ENCODE measurements at places on chromosomes 1 and 21.

DNA sequence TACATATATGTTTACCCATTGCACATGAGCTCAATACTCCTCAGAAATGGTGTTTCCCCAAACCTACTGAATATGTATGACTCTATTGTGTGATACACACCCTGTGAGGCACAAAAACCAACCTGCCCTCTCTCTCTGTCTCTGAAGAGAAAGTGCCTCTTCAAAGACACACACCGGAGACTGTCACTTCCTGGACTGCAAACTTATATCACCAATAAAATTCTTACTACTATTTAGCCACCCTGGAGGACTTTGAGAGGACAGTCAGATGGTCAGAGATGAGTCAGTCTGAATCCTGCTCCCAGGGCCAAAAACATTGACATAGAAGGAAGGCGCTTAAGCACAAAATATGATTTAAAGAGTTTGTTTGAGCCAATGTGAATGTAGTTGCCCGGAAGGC lies 110.4 kb downstream of the PPIAL4G start:
- DNase-seq, result peak; percentile 19

DNA sequence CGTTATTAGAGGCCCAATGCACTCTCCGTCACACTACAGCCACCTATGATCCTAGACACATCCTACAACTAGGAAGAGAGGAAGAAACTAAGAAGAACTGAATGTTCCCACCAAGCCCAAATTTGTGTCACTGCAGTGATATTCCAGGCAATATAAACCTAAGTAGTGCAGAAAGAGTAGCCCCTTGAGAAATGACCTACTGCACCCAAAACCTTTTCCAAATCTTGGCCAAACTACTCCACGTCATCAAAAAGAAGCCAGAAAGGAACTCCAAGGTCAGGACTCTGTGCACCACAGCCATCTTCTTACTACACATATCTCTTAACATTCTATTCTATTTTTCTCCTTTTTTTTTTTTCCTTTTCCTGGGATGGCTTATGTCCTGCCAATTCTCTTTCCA lies 60.2 kb downstream of the ADAMTS1 start:
- DNase-seq, result no peak

DNA sequence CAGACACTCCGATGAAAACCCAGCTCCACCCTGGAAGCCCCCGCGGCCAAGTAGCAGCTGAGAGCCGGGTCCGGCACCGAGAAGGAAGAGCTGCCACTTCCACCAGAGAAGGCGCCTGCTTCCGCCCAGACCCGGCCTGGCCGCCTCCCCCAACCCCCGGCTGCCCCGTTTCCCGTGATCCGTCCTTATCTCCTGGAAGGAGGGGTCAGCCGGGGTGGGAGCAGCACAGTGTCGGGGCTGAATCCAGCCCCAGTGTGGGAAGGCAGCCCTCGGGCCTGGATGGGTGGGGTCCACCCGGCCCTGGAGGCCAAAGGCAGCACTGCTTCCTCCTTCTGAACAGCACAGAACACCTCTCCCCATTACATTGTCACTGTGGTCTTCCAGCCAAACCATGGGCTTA lies 69.4 kb downstream of the MEGF6 start:
- no peak for DNase-seq

DNA sequence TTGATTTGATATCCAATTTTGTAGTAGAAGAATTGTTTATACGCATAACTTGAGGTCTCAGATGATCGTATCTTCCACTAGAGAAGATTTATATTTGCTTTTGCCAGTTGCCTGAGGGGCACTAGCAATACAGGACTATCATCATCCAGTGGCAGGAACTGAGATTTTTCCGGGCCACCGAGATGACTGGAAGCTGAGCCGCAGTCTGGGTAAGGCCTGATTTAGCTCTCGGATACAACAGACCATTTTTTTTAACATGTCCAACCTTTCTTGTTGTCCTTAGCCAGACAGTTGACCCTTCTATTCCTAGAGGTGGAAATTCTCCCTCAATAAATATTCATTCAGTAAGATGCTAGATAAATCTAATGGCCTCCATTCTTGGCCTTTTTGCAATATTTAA lies 25.4 kb upstream of the GUCA2B start:
- DNase-seq, result no peak

GRCh38 chr1:180908074-180908765 lies 4.5 kb upstream of the KIAA1614 start:
- DNase-seq, result no peak

GRCh38 chr1:215794156-215794555 lies 227.1 kb downstream of the KCTD3 start:
- DNase-seq, result no peak

GRCh38 chr1:14607295-14607694 lies 8.8 kb downstream of the KAZN start:
- no peak for DNase-seq

DNA sequence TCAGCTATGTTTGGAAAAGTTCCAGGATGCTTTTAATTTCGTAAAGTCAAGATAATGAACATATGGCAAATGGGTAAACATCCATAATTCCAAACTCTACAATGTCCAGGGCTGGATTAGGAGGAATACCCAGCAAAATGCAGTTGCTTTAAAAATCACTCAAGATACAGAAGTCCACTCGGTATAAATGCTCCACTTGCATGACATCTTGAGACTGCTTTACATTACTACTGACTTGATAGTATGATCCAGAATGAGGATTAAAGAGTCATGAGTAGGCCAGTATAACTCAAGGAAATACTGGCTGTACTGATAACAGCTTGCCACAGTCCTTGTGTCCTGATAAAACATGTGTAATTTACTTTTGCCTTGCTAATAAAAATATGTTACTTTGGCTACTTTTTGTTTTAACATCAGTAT lies 58.3 kb upstream of the ANGPTL3 start:
- no peak for DNase-seq

DNA sequence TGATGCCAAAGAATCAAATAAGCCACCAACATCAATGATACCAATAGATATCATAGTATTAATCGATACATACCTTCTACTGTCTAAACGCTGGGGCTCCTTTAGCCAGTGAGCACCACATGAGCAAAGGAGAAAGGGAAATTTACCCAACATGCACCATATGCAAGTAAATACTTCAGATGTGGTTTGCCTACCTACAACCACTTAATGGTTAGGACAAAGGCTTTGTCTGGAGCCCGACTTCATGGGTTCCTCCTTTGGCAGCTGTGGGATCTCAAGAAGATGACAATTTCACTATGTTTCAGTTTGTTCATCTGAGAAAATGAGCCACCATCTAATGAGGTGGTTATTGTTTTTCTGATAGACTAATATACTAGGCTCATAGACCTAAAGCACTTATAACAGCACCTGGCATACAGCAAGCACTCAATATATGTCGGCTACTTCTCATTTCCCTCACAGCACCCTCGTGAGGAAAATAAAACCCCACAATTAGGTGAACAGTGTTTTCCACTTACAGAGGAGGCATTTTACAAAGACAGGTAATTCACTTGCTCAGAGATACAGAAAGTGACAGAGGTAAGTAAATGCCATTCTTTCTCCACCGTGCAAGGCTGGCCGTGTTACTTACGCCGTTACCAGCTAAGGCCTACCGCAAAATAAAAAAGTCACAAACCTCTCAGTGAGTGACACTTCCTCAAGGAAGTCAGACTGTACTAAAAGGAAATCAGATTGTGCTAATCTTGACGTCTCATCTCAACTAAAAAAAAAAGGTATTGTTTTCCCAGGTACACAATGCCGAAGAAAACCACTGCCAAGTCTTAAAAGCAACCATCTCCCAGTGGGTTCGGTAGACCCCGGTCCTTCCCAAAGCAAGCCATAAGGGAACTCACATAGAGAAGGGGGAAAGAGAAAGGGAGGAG lies 1.6 kb downstream of the TTC13 start:
- peak; percentile 49 for DNase-seq

DNA sequence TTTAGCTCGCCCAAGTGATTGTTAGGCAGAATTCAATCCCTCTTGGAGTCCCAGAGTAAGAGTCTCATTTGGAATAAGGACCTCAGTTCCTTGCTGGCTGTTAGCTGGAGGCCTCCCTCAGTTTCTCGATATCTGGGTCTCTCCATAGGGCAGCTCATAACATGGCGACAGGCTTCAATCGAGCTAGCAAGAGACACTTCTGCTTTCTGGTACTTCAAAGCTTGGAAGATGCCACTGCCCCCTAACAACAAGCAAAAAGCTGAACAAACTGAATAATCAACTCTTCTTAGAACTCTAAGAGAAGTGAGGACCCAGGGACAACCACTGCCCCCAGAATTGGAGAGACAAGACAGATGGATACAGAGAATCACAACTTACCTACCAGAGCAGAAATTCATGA lies 86.2 kb downstream of the TEX35 start:
- no peak for DNase-seq

DNA sequence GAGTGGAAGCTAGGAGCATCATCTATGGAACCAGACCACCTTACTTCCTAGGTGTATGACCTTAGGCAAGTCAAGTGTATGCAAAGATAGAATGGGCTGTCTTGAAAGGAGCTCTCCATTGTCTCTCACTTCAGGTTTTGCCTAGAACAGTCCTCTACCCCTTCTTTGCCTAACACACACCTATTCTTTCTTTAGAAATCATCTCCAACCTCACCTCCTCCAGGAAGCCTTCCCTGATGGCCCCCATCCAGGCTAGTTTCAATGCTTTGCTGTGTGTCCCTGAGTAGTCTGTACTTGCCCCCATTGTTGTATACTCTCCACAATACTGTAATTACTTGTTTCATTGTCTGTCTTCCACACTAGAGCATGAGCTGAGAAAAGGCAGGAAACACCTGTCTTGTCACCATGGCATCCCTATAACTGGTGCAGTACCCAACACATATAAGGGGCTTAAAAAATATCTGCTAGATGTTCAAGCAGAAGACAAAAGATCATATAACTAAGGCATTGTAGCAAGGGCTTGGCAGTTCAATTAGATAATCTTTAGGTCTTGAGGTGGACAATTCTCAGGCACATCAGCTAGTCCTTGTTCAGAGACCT lies 83.0 kb downstream of the RRAGC start:
- no peak for DNase-seq

DNA sequence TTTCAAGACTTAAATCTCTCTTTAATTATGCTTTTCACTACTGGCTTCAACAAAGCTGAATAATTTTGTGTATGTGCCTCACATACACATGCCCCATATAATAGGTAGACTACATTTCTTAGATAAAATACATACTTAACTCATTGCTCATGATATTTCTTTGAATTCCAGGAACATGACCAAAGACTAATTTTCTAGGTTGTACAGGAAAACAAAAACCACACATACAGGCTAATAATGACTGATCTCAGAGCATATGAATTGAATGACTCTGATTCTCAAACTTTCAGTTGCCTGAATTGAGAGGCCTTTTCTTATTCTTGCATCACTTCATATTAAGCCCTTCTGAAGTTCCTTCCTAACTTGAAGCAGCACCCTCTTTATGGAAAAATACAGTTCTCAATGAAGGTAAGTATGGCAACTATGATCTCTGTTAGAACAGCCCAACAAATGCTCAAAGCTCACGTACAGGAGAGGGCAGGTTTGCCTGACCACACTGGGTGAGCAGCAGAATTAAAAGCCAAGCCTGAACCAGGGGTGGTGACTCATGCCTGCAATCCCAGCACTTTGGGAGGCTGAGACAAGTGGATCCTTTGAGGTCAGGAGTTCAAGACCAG lies 22.6 kb upstream of the UAP1 start:
- no peak for DNase-seq

- no peak for DNase-seq
These were observed 50.7 kb downstream of the WNT9A start for GRCh38 chr1:227896710-227897655.

- peak; percentile 47 for DNase-seq
These were observed 24.2 kb upstream of the EYA3 start for GRCh38 chr1:28112388-28113241.

DNA sequence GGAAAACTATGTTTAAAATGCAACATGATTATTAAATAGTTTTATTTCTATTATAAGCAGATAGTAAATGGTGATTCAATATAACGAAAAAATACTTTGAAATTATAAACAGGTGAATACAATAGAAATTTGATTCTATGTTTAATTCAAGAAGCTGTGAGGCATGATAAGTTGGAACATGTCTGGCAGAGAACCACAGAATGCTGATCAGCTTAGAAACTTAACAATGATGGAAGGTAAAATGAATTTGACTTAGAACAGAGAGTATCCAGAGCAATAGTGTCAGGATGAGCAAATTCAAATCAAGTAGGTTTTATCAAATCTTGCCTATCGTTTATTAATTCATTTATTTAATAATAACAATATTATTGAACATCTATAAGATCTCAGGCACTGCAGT lies 83.4 kb upstream of the ADGRL4 start:
- DNase-seq, result no peak

DNA sequence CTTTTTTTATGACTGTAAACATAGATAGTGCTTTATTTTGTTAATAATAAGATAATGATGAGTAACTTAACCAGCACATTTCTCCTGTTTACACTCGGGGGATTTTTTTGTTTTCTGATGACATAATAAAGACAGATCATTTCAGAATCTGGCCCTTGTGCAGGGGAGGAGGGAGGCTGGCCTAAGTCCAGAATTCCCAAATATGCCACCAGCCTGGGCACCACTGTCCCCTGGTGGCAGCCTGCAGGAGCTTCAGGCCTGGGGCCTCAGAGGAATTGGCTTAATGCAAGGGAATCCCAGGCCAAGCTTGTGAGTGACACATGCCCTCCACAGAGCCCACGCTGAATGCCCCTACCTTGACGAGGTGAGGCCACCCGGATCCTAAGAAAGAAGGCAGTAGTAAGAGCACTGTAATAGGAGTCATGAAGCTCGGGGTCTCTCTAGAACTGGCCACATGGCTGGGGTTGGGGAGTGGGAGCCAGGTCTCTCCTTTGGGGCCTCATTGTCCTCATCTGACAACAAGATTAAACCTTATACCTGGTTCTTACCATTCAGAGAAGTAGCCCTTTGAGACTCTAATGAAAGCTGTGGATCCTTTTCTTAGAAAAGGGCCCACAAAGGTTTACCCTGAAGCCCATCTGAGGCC lies 24.1 kb downstream of the ETNK2 start:
- DNase-seq, result peak; percentile 81

DNA sequence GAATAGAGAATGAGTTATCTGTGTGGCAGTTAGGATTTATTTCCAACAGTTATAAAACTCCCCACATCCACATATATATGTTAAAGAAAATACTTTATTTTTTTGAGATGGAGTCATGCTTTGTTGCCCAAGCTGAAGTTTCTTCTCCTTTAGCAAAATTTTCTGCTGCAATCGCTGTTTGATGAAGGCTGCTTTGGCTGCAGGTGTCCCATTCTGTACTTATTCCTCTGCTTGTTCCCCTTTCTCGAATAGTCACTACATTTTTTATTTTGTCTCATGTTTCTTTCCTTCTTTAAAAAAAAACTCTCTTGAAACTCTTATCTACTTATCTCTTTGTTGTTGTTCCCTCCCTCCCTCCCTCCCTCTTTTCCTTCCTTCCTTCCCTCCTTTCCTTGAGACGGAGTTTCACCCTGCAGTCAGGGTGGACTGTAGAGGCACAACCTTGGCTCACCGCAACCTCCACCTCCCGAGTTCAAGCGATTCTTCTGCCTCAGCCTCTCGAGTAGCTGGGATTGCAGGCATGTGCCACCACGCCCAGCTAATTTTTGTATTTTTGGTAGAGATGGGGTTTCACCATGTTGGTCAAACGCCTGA lies 10.6 kb downstream of the OR2W3 start:
- DNase-seq, result no peak

Measured in HT-29 (cell line).